ENCODE measurements at places on chromosomes 11 and 22.
A peak's percentile ranks its signal among the peaks of the same experiment; 100 is the strongest.

GRCh38 chr11:130115218-130115617, 44.4 kb upstream of the ST14 start:
- DNase-seq, result no peak

DNA sequence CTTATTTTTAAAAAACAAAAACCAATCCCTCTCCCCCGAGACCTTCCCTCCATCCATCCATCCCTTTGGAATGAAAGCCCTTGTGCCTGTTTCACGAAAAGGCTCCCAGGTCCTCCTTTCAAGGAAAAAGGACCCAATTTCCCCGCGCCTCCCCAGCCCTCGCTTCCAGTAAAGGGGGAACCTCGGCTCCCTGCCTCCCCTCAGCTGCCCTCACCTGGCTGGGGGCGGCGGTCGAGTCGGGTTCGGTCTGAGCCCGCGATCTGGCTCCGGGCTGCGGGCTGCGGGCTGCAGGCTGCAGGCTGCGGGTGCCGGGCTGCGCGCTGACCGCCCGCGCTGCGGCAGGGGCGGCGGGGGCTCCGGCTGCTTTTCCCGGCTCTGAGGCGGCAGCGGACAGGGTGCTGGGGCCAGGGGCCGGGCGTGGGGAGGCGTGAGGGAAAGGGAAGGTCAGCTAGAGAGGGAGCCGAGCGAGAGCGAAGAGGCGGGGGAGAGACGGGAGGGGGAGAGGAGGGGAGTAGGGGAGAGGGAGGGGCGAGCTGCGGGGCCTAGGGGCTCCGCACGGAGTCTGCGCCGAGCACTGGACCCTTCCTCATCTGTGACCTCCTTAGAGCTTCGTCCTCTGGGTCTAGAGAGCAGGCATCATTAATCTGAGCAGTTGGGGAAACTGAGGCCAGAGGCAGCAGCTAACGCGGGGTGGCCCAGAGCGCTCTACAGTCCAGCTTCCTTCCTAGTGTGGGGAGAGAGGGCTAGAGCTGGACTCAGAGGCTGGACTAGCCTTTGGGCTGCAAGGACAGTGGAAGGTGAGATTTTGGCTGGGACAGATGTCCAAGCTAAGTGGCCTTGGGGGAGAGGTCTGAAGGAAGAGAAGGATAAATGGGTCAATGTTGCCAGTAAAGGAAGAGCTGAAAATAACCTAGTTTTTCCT, at the start of gene C1QTNF4:
C1QTNF4 (minus strand) TSS at position 478 of the 922 bp plus-strand sequence. CDS start 3,601 bp downstream, outside the sequence.
- no peak for DNase-seq

GRCh38 chr11:65498042-65498726, 661 bp upstream of the MALAT1 start:
- DNase-seq, result peak; percentile 82

- peak; percentile 60 for DNase-seq
These were observed 875 bp upstream of the STT3A start for GRCh38 chr11:125591649-125592304.

DNA sequence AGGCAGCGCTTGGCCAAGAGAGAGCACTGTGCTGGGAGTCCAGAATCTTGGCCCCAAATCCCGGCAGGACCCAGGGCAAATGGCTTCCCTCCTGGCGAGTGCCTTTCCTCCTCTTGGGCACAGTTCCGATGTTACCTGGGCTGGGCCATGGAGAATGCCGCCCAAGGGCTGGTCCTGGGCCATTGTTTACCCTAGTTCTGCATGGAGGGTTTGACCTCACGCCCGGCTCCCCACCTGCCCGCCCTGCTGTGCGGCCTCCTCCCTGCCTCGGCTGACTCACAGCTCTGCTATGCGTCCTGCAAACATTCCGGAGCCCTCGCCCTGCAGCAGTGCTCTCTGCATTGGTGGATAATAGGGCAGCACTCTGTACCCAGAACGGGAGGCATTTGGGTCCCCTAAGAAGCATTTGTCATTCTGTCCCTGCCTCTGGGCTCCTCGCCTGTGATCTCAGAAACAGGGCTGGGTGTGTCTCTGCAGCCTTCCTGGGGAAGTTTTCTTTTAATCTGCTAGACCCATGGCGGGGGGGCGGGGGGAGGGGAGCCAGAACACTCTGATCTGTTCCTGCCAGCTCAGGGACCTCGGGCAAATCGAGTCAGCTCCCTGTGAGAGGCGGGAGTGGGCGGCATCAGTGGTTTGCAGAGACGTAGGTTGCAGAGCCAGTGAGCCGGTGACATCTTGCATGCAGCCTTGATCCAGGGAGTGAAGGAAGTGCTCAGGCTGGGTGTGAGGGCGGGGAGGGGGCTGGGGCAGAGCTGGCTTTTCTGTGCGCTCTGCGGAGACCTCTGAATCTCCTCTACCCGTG, 32.9 kb upstream of the SMIM38 start:
- peak; percentile 47 for DNase-seq

DNA sequence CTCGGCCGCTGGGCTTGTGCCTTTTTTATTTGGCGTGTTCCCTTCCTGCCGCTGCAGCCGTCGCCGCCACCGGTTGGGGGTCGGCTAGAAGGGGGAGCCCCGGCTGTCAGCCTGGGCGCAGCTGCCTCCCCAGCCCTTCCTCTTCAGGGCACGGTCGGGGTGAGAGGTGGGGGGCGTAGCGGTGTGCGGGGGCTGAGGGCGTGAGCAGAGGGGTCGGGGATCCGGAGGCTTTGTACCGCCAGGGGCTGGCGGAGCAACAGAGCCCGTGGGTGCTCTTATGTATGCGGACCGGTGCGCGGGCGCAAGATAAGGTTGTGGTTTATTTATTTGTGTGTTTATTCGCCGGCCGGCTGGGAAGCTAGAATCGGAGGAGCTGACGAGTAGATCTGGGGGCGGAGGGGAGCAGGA, 477 bp downstream of the ZBTB16 start:
- DNase-seq, result no peak

GRCh38 chr11:8221046-8221723, 42.5 kb downstream of the LMO1 start:
- no peak for DNase-seq

GRCh38 chr11:33005175-33005574, 10.5 kb upstream of the DEPDC7 start:
- no peak for DNase-seq

DNA sequence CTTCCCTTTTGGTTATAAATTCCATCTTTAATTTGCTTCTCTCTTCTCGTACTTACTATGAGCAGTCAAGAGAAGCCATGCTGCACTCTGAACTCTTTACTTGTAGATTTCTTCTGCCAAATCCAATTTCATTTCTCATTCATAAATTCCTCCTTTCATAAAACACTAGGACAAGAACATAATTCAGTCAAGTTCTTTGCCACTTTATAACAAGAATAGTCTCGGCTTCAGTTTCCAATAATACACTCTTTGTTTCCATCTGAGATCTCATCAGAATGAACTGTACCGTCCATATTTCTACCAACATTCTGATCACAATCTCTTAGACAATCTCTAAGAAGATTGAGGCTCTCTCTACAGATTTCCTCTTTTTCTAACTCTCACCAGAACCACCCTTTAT, 25.1 kb downstream of the IZUMO1R start:
- no peak for DNase-seq

GRCh38 chr11:93225662-93226061, 27.9 kb upstream of the SLC36A4 start:
- DNase-seq, result no peak

GRCh38 chr11:105389952-105390351, 219.9 kb upstream of the GRIA4 start:
- DNase-seq, result no peak

GRCh38 chr22:30610299-30610698, 3.3 kb downstream of the TCN2 start:
- DNase-seq, result no peak

GRCh38 chr22:43743131-43743530, 69.0 kb downstream of the EFCAB6 start:
- no peak for DNase-seq

DNA sequence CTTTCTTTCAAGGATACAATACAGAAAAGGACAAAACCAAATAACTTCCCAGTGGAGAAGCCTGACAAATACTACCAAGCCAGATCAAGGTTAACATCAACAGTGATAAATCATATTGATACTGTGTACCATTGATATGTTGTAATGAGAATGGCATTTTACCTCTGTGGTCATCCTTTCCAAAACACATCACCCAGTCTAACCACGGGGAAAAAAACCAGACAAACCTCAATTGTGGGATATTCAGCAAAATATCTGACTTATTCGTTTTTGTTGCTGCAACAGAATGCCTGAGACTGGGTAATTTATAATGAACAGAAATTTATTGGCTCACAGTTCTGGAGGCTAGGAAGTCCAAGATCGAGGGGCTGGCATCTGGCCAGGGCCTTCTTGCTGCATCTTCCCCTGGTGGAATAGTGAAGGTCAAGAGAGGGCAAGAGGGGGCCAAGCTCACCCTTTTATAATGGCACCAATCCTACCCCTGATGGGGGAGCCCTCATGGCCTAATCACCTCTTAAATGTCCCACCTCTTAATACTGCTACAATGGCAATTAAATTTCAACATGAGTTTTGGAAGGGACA, 66.1 kb downstream of the FAM76B start:
- no peak for DNase-seq

DNA sequence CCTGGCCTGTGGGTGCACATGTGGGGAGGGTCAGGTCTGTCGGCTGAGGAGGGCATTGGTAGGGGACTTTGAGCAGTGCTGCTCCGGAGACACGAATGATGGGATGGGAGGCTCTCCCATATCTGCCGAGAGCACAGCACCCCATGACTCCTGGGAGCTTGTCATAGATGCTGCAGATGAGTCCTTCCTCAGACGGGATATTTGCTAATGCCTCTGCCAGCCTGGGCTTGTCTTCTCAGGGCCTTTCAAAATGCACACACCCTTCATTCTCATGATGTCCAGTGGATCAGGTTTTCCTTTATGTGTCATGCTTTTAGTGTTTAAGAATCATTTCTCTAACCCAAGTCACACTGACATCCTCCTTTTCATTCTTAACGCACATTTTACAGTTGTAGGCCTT, 8.1 kb upstream of the RNH1 start:
- DNase-seq, result no peak

- DNase-seq, result no peak
These were observed 1.7 kb downstream of the YAP1 start for GRCh38 chr11:102111787-102112508.

- DNase-seq, result no peak
These were observed 29.4 kb downstream of the PPP2R1B start for GRCh38 chr11:111736621-111737443.

DNA sequence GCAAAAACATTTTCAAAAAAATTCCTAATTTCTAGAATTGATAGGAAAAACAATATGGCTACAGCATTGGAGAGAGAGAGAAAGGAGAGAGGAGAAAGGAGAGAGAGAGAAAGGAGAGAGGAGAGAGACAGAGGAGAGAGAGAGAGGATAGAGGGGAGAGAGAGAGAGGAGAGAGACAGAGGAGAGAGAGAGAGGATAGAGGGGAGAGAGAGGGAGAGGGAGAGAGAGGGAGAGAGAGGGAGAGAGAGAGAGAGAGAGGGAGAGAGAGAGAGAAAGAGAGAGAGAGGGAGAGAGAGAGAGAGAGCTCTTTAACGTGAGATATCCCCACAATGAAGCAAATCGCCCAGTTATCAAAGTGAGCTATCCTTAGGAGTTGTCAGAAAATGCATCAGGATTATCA, 737 bp upstream of the TYR start:
- no peak for DNase-seq

DNA sequence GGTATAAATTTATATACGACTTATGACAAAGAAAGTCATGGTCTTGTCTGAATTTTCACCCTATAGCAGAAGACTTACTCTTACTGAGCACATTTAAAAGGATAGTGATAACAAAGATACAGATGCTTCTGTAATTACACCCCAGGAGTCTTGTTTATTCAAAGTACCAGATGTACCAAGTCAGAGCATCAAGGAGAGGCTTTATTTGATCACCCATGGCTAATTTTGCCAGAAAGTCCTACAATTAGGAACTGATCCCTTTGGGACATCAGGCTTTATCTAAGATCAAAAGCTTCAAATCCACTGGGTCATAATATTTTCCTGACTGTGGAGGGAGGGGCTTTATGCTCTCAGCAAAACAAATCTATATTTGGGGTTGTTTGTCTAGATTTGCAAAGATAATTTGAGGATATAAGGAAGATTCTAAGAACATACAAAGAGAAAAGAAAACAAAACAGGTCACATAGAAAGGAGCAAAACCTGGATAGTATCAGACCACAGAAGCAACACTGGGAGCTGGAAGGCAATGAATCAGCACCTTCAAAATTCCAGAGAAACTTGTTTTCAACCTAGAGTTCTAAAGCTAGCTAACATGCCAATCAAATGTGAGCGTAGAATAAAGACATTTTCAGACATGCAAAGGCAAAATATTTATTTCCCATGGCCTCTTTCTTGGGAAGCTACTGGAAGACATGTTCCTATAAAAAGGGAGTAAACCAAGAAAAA, 124.8 kb upstream of the CSNK2A3 start:
- DNase-seq, result no peak

DNA sequence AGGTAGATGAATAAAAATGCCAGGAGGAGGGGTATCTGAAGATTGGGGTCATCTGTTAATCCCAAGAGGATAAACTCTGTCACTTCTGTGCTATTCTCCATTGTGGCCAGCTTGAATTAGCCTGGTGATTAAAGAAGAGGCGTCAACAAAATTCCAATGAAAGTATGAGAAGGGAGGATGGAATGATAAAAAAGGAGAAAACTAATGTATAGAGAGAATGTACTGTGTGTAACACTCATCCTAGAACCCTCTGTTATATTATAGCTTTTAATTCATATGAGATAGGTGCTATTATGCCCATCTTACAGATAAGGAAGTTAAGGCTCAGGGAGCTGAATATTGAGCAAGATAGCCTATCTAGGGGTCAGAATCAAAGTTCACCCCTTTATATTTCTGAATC, at the start of gene OR5B21:
OR5B21 (minus strand) TSS at position 101 of the 400 bp plus-strand sequence; CDS start at position 101, 0 bp downstream.
- DNase-seq, result no peak

DNA sequence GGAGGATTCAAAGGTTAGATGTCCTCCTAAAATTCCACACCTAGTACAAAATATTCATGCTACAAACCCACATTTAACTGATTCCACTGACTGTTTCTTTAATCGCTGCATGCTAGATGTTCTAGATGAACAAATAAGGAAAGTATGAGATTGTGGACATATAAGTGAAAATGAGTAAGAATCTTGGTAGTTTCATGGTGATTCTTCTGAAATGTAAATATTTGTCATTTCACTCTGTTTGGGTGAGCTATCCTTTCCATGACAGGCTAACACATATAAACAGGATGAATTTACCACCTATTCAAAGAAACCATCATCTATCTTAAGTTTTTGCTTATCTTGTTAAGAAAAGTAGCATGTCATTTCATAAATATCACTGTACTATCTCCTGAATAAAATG, 14.8 kb downstream of the OR5B3 start:
- no peak for DNase-seq

GRCh38 chr11:103731670-103732069, 304.8 kb upstream of the DDI1 start:
- no peak for DNase-seq

DNA sequence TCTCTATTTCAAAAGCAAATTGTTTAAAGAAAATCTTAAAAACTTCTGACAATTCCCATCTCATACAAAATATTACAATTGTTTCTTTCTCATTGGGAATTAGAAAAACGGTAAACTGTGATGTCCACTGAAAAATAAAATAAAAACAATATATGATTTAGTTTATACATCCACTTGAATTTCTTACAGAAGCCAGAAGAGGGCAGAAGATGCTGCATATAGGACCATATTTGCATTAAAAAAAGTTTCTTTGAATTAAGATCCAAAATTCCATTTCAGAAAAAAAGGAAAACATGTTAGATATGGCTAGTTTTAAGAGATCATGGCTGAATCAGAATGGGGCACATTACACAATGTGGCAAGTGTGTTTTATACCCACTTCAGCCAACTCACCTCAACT, 39.3 kb upstream of the LRRC4C start:
- no peak for DNase-seq

- peak; percentile 64 for DNase-seq
These were observed 24.5 kb downstream of the FAM227A start for GRCh38 chr22:38631724-38632123.

- no peak for DNase-seq
These were observed 10.6 kb downstream of the BCO2 start for GRCh38 chr11:112185883-112186282.
